Stimulated activated CD8-positive, alpha-beta memory T cell treated with anti-CD3 and anti-CD28 coated beads, Interleukin-15, amount 100 ng/mL, for 48 hours (primary cell): ENCODE measurements at places on chromosomes 16 and 17.

GRCh38 chr17:76382351-76382802 lies 2.0 kb upstream of the SPHK1 start:
- no peak for DNase-seq

GRCh38 chr16:85675251-85675874 lies 13.4 kb downstream of the GINS2 start:
- DNase-seq = no peak

GRCh38 chr16:83953796-83954576 lies 946 bp downstream of the OSGIN1 start:
- DNase-seq = no peak

DNA sequence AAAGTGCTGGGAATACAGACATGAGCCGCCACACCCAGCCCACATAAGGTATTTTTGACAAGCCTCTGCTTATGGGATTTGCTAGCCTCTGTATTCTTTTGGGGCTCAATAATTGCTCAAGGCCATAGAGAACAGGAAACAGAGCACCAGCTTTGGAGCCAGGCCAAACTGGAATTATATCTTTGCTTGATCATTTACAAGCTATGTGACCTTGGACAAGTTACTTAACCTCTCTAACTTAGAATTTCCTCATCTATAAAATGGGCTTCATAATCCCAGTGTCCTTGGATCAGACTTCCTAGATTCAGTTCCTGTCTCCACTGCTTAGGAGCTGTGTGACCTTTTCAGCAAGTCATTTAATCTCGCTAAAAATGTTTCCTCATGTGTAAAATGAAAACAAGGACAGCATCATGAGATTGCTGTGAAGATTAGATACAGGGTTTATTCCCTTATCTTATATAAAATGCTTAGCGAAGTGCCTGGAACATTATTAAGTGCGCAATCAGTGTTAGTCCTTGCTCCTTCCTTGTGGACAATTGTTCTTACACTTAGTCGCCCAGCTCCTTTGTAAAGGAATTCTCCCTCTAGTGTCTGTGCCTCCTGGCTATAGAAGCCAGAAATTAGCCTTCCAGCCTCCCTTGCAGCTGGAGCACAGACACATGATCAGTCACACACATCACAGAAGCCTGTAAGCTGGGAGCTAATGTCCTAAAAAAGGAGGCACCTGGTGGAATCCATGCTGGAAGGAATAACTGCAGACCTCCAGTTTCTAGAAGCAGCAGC lies 16.6 kb downstream of the KRT9 start:
- DNase-seq = no peak

GRCh38 chr17:57084361-57084801 lies 665 bp upstream of the AKAP1 start:
- no peak for DNase-seq
